Activated CD8-positive, alpha-beta memory T cell treated with anti-CD3 and anti-CD28 coated beads, Interleukin-2, amount 10 ng/mL, durations not matched to agents 7 days and 5 days (primary cell): ENCODE measurements at places on chromosomes 3 and 15. TPM values are rescaled to one million over a fixed set of nuclear protein-coding genes. Genes with fewer than 3 reads are reported as not detected.

IL17RB gene
- total RNA-seq: 7.0 TPM

NANOGP8 gene
- total RNA-seq: not detected

CASR gene
- total RNA-seq: not detected

- no peak overlapping the region for H3K27ac ChIP-seq
- no peaks in the 10 kb centered on the region for H3K36me3 ChIP-seq
- H3K27me3 ChIP-seq: peaks cover 32% of the 10 kb centered on the region
Observed at GRCh38 chr3:122929188-122930062, 98.1 kb downstream of the SEMA5B start.

DNA sequence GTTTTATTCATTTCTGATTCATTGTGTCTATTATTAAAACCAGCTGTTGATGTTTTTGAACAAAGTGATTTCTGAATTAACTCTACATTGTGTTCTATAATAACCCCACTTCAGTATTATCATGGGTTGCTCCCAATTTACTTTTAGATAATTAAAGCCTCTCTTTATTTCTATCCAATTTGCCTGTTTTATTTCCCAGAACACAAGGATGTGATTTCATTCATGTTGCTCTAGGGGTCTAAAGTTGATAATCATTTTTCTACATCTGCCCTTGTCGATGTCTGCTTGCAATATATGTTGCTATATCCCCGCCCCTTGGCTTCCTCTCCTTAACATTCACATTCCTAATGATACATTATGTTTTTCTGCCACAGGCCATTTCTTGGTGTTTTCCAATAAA lies 747.3 kb downstream of the CADM2 start:
- H3K27me3 ChIP-seq: no peaks in the 10 kb centered on the region
- no peak for DNase-seq
- no peaks in the 10 kb centered on the region for H3K36me3 ChIP-seq
- H3K27ac ChIP-seq: no peak overlapping the region
- H3K4me3 ChIP-seq: no peak overlapping the region

DNA sequence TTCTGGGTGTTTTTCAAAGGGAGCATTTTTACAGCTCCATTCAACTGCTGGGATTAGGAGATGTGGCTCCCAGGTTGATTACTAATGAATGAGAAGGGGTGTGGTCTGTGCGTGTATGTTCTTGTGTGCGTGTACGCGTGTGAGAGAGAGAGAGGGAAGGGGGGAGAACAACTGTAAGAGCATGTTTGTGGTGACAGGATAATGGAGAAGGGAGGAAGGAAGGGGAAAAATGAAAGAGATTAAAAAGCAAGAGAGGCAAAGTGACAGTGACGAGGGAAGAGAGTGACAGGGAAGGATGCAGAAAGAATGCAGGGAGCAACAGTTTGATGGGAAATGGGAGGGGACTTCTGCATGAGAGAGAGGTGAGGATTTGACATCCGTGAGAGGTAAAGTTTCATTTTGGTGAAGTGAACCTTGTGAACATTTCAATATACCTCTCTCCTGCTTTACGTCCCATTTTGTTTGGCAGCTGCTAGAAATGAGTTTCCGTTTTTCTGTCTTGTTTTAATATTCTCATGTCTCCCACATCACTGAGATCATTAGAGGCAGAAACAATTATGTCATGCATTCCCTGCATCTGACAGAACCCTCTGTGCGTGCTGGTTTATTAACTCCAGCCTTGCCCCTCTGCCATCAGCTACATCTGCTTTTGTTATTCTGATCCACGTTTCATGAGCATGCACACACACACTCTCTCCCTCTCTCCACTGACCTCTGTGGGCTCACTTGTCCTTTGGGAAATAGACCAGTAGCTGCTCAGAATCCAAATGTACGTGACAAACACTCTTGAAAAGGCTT lies 161.6 kb downstream of the GAP43 start:
- H3K4me3 ChIP-seq: peak overlapping the region; percentile 75
- DNase-seq: no peak
- peaks cover 13% of the 10 kb centered on the region for H3K4me1 ChIP-seq
- peak overlapping the region; percentile 95 for H3K27ac ChIP-seq
- no peaks in the 10 kb centered on the region for H3K36me3 ChIP-seq
